ENCODE measurements at places on chromosomes 6 and 20.

GRCh38 chr6:89951574-89952104 is 57.4 kb downstream of the GJA10 start:
- no peak for DNase-seq

DNA sequence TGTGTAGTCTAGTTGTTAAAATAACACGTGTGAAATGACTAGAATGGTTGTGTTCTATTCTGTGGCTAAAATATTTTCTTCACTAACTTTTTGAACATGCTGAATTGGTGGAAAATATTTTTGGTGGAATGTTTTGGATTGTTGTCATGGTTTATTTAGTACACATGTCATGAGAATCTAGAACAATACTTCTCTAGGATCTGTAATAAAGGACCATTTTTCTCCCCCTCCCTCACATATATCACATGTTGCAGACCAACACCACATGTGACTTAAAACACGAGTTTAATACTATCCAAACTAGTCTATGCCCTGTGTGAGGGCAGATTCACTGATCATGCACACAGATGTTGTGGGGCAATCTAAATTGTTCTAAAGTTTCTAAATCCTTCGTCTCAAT is 29.2 kb downstream of the FIG4 start:
- DNase-seq: no peak

DNA sequence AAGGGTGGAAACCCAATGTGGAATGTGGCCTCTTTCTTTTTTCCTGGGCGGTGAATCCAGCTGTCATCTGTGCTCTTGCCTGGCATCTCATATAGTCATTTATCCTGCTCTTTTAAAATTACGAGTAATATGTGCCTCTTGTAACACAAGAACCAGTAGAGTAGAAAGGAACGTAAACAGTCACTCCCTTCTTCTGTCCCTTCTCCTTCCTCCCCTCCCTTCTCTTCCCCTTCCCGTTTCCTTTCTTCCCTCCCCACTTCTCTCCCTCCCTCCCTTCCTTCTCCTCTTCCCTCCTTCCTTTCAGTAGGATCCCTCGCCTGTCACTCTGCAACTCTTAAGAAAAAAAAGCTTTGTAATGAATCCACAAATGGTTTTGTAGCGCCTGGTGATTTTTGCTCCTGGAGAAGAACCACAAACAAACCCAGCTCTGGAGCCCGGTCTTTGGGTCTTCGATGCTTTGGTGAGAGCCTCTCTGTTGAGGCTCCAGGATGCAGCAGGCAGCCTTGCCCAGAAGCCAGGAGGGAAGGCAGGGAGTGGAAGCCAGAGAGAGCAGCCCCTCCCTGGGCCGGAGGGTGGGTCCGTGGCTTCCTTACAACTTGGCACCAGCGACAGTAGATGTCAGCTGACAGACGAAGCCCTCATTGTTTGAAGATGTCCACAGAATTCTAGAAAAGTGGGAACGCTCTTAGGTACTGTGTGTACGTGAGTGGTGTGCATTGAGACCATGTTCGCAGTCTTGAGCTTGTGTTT is 15.0 kb downstream of the DUSP22 start:
- DNase-seq: no peak

DNA sequence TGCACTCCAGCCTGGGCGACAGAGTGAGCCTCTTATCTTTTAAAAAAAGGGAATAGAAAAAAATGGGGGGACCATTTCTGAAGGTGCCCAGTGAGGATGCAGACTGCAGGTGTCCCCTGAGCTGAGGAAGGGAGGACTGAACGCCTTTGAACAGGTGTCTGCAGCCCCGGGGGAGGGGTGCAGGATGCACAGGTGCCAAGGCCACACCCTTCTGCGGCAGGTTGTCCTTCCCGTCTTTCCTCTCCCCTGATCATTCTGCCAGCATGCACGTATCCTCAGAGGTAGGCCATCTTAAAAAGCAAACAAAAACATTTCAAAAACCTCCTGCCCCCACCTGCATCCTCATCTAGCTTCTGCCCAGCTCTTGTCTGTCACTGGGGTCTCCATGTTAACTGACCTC is 101.3 kb downstream of the MTHFD1L start:
- no peak for DNase-seq

GRCh38 chr20:59375541-59375940 is 75.1 kb downstream of the EDN3 start:
- DNase-seq: no peak

DNA sequence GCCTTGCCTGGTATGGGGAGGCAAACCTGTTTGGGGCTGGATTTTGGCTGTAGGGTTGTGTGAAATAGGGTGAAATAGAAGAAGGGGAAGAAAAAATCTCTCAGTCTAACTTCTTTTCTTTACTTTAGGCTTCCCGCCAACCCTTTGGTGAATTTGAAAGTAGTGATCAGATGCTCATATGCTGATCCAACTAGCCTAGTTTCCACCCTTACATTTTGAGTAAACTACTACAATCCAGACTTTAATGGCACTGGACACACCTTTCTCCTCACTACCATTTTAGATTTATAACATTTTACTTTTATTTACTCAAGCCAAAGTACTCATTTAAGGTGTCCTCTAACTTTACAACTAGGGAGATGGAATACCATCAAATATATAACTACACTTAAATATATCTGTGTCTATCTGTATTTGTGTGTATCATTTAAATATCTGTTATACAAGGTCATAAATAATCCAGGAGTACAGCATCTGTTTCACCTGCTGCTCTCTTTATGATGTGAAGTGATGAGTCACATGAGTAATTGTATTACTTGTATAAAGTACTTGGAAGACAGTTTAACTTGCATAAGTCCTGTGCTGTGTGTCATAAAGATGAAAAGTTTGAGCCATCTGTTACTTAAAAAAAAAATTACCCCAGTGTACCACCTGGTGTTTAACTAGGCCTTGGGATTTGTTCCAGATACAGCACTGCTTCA is 172.1 kb downstream of the CDKAL1 start:
- no peak for DNase-seq

DNA sequence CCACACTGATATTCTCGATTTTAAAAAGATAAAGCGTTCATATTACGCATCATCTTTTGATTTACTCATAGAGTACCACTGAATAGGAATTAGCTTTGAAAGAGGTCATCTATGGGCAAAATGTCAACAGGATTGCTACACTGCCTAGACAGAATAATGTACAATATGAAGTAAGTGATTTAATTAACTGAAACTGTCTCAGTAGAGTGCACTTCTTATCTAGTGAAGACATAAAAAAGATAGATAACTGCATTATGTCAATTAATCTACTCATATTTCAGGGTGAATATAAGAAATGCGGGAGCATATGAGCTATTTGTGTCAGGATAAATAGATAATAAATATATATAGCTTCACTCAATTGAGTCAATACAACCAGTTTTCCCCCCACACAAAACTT is 723.9 kb downstream of the EYS start:
- no peak for DNase-seq

- no peak for DNase-seq
Measured at GRCh38 chr20:10249048-10249770, 30.6 kb downstream of the SNAP25 start.

DNA sequence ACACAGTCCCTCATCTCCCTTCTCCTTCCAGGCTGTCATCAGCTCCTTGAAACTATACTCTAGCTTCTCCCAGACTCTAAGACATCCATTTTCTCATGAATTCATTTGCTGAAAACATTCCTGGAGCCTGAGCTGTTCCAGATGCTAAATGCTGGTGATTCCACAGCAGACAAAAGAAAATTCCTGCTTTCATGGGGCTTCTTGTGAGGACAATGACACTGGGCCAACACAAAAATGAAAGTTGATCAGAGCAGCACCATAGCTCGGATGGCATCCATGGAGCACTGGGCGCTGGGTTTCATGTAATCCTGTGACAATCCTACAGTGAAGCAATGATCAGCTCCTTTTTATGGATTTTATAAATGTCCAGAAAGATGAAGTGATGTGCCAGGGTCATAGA is 47.4 kb upstream of the STX16 start:
- DNase-seq: no peak

- DNase-seq: no peak
Measured at GRCh38 chr20:32456869-32457478, 98.8 kb downstream of the ASXL1 start.

- DNase-seq: no peak
Measured at GRCh38 chr6:103081126-103081525, 1687.6 kb downstream of the GRIK2 start.

DNA sequence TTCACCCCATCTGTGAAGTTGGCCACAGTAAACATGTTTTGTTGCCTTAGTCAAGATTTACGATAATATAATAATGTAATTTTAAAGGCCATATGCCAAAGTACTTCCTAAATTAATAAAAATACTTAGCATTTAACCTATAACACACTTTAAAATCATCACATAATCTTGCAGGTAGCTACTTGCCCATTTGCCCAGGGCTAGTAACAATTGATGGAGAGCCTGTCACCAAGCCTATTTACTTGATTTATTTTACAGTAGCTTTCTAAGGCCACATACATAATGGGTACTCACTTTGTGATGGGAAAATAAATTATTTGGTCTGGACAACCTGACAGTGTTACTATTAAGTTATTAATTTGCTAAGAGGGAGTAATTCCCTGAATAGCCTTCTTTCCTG is 14.5 kb downstream of the BTBD9 start:
- no peak for DNase-seq

GRCh38 chr6:33689148-33689494 is 22.4 kb downstream of the UQCC2 start:
- DNase-seq: no peak

DNA sequence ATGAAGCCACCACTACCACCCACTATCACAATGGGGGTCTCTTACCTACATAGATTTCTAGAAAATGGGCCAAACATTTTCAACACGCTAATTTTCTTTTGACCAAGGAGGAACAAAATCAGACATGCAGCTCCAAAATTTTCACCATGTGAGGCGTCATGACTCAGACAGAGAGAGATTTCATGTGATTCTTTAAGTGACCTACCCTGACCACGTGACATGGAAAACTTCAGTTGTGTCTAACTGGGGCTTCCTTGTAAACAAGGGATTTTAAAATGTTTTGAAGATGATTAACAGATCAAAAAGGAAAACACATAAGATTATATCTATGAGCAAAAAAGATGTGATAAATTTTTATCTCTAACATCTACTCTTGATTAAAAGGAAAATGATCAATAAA is 199.2 kb downstream of the TBXT start:
- no peak for DNase-seq

Data from stimulated activated CD8-positive, alpha-beta memory T cell treated with anti-CD3 and anti-CD28 coated beads, Interleukin-4, amount 100 ng/mL, for 1 hour (primary cell).